ENCODE measurements at places on chromosomes 4 and X.

DNA sequence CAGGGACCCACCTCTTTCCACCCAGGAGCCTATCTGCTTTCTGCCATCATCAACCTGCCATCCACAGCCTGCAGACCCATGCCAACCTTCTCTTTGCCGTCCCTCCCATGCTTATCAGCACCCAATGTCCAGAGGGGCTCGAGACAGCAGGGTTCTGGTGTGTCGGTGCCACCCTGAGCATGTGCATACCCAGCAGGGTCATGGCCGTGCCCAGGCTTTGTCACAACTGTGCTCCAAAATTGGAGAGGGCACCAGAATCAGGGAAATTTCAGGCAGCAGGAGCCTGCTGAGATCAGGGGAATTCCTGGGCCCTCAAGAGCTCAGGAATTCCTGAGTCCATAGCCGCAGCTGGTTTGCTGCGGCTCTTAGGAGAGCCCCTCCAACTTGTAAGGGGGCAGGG lies 330.6 kb downstream of the CCSER1 start:
- no peak for DNase-seq

DNA sequence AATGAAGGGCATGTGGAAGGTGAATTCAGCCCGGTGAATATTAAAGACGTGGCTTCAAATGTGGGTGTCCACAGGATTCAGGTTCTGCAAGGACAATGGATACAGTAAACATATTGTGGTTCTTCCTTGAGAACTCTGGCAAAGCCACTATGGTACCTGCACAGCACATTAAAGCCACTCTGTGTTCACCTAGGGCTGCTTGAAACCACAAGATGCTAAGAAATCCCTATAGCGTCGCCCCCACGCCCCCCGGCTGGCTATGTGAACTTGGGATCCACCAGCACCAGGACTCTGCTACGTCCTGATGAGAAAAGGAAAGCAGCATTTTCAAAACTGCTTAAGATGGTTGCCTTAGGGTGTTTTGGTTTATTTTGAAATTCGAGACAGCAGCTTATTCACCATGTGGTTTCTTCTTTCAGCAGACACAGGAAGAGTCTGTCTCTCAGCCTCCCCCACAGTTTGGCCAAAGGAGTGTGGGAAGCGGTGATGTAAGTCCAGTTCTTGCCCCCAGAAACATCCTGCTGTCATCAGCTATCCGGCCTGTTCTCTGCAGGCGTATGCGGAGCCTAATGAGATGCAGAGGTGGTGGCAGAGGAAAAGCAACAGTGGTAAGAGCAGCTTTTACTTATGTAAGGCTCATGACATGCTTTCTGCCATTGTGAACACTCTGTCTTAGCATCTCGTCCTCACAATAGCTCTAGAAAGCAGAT lies 111.5 kb downstream of the AFAP1 start:
- peak; percentile 70 for DNase-seq

DNA sequence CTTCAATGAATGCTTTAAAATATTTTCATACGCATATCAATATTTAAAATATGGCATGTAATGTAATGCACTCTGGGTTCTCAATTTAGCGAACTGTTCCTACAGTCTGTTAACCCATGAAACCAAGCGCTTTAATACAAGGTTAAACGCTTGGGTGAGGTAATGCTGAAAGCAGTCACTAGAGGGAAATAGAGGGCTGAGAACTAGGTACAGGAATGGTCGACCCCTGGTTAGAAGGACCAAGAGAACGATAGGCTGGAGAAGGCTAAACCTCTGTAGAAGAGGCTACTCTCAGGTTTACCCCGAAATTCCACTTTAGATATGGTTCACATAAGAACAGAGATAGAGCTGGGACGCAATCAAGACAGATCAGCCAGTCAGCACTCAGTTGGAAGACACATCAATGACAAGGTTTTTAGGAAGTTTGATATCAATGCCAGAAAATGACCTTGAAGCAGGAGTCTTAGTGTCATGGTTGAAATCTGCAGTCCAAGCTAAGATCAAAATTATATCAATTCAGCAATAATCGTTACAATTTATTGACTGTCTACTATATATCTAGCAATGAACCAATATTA lies 26.9 kb downstream of the ARSJ start:
- DNase-seq, result peak; percentile 70

GRCh38 chr4:121655320-121656268 lies 41.2 kb downstream of the ANXA5 start:
- DNase-seq, result no peak

GRCh38 chrX:78092296-78092695 lies 11.8 kb upstream of the PGK1 start:
- DNase-seq, result peak; percentile 88

GRCh38 chr4:16818005-16818404 lies 80.4 kb downstream of the LDB2 start:
- peak; percentile 40 for DNase-seq

- DNase-seq, result no peak
Measured at GRCh38 chr4:84985952-84986351, 19.5 kb upstream of the WDFY3 start.

- DNase-seq, result no peak
Measured at GRCh38 chr4:16659694-16660093, 238.8 kb downstream of the LDB2 start.

- DNase-seq, result peak; percentile 65
Measured at GRCh38 chrX:153598541-153599191, at the start of gene CCNQ. CCNQ (minus strand) TSS chrX:153599139; CDS start chrX:153599073, 66 bp downstream.

DNA sequence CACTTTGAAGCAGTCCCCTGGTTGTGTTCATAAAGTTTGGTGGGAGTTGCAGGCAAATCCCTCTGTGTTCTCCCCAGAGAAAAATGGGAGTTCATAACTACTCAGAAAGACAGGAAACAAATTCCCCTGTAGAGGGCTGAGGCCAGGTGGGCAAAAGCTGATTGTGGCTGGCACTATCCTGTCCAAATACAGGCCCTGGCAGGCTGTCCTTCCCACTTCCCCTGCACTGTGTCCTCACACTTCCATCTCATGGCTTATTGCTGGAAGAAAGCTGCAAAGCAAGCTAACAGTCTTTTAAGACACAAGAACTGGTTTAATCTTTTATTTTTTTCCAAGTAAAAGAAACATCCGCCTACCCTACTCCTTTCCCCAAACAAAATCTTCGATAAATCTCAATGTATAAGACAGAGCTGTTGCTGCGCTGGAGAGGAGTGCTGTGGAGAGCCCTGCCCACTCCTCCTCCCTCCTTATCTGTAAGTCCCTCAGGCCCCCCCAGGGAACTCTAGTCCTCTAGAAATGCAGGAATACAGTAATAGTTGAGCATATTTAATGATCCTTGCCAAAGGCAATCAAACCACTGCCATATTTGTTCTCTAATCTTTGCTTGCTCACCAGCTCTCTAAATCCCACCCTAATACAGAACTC lies 14.0 kb downstream of the TAPT1 start:
- DNase-seq, result no peak

- no peak for DNase-seq
Measured at GRCh38 chr4:100061835-100062234, 111.8 kb upstream of the H2AZ1 start.

DNA sequence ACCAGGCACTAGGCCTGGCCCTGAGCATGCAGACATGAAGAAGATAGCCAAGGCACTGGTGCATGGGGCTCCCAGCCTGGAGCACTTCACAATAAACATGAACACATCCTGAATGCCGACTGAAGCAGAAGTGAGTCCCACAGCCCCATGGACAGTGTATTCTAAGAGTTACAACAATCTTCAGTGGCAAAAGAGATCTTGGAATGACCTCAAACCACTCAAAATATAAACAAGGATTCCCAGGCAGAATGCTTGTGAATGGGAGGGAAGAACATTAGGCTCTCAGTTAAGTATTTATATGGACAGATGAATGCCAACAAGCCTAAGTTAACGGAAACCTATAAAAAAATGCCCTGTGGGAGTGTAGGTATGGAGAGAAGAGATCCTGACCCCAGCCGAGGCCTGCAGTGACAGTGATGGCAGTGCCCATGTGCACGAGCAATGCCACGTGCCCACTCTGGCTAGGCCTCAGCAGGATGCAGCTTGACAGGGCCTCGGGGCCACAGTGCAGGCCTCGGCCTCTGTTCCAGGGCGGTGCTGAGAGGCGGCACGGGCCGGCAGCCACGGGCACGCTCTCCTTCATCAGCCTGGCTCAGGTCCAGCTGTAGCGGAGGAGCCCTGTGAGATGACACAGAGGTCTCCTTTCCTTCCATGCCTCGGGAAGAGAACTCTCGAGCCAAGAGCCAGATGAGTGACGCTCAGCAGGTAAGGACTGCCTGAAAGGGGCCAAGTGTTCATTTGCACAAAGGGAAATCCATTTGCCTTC lies 49.2 kb downstream of the IRF2 start:
- DNase-seq, result no peak

GRCh38 chr4:38870098-38870808 lies 2.6 kb downstream of the FAM114A1 start:
- DNase-seq, result no peak

Data from ELF-1 (cell line).